ENCODE measurements at places on chromosomes 2 and 18.

DNA sequence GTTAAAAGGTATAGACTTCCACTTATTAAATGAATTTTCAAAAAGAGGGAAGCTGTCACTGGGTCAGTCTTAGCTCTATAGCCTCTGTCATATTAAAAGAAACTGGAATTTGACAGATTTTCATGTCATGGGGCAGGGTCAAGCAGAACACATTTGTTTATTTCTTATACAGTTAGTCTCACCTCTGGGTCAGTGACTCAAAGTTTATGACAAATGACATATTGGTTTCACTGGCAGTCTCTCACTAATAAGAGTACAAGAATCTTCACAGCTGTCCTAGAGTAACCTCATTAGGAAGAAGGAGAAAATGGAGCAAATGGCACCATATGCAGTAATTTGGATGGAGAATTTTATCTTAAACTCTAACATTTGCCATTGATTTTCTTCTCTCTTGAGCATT is 63.2 kb downstream of the MBD2 start:
- DNase-seq = no peak

GRCh38 chr2:64990876-64991275 is 1.7 kb downstream of the SLC1A4 start:
- no peak for DNase-seq

DNA sequence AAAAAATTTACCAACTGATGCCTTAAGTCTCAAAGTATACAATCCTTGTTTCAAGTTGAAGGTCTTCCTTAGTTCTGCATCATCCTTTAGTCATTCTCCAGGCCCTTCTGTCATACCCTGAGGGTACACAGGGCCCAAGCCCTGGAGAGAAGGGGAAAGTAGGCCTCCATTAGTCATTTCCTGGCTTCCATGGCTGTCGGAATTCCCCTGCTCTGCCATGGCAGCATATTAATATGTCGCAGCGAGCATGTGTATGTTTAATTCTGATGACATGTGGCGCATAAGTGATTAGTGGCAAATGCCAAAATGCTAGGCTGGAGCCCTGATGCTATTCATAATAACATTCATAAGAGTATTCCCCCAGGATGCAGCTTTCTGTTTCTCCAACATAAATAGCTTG is 22.1 kb downstream of the GPR39 start:
- DNase-seq = no peak

GRCh38 chr2:136420346-136420745 is 302.4 kb upstream of the CXCR4 start:
- DNase-seq = no peak

GRCh38 chr2:72926811-72927465 is 9.6 kb downstream of the EMX1 start:
- no peak for DNase-seq

DNA sequence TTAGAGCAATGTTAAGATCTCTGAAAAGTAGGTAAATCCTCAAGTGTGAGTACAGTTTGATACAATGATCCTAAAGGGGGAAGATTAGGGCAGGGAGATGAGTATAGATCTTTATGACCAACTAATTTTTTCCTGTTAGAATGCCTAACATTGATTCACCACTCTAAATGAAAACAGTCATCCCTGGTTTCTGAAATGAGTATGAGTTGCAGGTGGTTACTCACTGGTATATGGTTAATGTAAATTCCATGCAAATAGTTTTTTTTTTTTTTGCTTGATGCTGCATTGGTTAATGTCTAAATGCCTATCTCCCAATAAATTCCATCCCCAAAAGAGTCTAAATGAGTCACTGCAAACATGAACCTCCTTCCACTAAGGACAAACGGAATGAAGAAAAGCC is 55.0 kb upstream of the SERPINB2 start:
- no peak for DNase-seq

All from NCI-H345 (cell line).